ENCODE measurements at places on chromosomes 1 and 21.

- DNase-seq = no peak
Measured at GRCh38 chr1:61162520-61163258, 80.3 kb downstream of the NFIA start.

GRCh38 chr1:88640060-88640459, 44.0 kb upstream of the PKN2 start:
- DNase-seq = no peak

GRCh38 chr1:223712850-223713474, 623 bp downstream of the CAPN2 start:
- peak; percentile 17 for DNase-seq

DNA sequence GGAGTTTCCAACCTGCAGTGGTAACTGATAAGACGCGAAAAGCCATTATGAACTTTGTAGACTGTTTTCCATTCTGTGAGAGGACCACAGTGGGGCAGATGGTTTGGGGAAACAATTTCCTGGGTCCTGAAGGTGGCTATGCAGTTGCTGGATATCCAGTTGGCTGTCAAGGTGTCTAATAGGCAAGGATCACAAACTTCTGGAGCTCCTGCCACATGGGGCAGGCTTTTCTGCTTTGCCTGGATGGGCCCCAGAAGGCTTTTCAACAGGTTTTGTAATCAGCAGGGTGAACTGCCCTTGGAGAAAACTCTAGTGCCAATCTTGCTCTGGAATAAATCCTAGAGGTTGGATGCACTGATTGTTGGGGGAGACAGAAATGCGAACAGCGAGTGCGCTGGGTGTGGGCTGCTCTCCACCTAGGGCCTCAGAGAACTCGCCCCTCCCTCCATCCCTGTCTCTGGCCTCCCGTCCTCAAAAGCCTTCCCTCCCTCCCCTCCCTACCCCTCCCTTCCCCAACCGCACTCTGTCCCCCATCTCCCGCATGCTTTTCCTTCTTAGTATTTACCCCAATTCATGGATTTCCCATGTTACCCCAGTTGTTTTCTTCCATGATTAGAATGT, 210.3 kb upstream of the USP24 start:
- DNase-seq = no peak

- no peak for DNase-seq
Measured at GRCh38 chr21:45788198-45788597, 144.7 kb downstream of the PCBP3 start.

GRCh38 chr1:95126846-95127245, 9.7 kb downstream of the TLCD4 start:
- no peak for DNase-seq

- DNase-seq = no peak
Measured at GRCh38 chr1:247212627-247213617, 41.1 kb upstream of the ZNF124 start.

DNA sequence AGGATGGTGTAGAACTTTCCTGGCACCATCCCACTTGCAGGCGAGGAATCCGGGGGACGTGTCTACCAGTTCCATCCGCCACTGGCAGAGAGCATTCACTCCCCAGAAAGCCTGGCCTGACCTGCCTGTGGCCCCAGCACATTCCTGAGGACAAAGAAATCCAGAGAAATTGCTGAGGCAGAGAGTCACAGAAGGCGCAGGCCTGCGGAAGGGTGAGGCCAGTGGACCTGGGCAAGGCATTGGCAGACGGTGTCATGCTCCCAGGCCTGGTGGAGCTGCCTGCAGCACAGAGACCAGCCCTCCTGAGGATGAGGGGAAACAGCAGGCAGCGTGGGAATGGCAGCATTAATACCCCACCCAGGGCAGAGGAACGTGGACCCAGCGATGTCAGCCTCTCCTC, 81.2 kb upstream of the F3 start:
- DNase-seq = no peak

- peak; percentile 9 for DNase-seq
Measured at GRCh38 chr1:48202030-48202752, 20.3 kb upstream of the SLC5A9 start.

- DNase-seq = no peak
Measured at GRCh38 chr1:1988061-1988945, 15.3 kb downstream of the CFAP74 start.

GRCh38 chr21:41422546-41423304, 3.3 kb upstream of the MX1 start:
- no peak for DNase-seq

DNA sequence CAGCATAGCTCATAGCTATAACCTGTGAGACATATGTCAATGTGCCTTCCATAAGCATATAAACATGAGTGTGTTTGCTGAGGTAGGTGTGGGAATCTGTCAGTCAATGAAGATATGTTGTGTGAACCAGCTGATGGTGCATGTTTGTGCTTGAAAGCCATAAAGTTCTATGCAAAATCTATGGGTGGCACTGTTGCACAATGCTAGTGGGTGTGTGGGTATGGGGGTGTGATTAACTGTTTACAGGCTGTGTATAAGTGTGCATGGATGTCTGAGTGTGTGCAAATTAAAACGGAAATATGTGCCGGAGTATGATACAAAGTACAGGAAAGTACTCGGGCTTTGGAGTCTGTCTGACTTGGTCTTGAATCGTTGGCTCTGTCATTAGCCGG, 1.0 kb upstream of the ATP2B4 start:
- DNase-seq = peak; percentile 32

DNA sequence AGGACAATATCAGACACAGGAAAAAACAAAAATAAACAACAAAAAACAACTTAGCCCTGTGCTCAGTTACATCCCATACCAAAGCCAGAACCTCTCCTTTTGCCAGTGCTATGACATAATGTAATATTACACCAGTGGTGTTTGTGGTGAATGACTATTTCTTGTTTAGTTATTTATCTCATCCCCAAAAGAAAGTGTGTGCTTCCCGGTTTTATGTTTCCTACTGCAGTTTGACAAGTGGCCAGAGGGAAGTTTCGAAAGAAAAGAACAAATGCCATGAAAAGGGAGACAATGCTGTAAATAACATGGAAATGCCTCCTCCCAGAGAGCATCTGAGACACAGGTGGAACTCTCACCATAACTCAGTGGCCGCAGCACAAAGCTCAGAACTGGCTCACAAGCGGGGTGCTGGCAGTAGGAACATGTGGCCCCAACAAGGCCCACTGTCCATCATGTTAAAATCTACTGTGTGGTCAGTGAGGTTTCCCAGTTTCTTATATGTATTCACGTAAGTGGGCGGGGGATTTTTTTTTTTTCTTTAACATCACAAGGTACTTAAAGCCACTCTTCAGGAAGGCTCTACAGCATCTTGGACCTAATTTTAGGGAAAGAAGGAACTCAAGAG, 158.2 kb downstream of the BARHL2 start:
- DNase-seq = no peak

GRCh38 chr1:37931102-37931360, 15.8 kb downstream of the INPP5B start:
- DNase-seq = no peak

GRCh38 chr1:21855257-21856096, 43.4 kb downstream of the LDLRAD2 start:
- no peak for DNase-seq

DNA sequence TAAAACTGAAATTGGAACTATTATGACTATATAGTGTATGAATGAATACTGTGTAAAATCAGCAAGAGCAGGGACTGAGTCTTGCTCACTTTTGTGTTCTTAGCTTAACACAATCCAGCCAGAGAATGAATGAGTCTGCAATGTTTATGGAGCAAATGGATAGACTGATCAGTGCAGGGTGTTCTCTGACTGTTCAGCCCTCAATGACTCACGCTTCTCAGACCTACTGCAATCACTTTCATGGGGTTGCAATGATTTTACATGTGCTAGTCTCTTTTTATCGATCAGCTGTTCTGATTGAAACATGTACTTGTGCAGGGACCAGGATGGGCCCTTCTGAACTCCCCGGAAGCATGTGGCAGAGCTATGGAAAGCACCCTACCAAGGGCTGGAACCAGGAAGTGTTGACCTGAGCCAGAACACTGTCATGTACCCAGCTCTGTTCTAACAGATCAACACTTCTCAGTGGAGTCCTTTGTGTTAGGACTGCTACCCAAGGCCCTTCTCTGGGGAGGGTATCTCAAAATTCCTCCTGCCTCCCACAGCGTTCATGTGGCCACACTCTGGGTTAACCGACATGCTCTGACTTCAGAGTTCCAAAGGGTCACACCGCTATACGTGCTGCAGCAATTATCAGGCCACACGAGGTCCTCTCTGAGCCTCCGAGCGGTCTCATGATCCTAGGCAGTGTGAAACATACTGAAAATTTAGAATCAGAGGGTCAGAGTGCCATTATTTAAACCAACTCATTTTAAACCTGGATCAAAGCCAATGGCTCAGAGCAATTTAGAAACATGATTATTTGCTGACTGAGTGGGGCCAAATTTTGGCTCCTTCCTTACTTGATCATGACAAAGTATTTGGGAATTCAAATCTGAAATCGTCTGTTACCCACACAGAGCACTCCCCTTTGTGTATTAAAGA, 35.2 kb downstream of the GRIK1 start:
- no peak for DNase-seq

- peak; percentile 20 for DNase-seq
Measured at GRCh38 chr1:234980645-234981396, 147.8 kb downstream of the TOMM20 start.

GRCh38 chr1:110572751-110573150, 33.4 kb downstream of the KCNA2 start:
- DNase-seq = no peak

DNA sequence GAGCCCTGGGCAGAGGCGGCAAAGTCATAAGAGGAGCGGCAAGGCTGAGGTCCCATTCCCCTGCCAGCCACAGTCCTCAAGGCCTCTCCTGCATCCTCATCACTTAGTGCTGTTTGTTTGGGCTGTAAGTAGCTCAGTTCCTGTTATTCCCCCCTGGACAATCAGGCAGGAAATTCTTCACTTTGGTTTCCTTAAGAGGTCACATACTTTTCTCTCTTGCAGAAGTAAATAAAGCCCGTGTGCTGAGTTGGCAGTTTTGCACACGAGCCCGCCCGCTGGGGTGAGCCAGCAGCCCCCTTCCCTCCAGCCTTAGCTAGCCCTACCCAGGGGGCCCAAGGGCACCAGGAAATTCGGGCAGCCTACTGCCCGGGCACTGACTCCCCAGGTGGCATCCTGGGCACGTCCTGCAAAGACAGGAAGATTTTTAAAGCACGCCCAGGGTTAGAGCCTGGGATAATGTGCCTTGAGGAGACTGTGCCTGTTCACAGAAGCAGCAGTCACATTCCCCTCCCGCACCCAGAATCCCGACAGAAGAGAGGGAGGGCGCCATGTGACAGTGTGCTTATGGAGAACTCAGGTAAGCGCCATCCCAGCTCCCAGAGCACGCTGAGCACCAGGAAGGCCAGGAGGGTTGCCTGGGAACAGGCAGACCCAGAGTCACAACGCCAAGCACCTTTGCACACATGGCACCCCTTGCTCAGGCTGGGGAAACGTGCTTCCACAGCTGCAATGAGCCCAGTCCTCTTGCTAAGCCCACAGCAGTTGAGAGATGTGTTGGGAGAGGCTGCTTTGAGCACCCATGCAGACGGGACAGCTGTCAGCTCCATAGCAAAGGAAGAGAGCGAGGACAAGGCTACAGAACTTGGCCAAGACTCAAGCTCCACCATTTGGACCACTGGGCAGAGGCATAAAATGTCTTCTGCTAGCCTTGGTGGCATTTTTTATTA, 144.5 kb upstream of the TMEM51 start:
- no peak for DNase-seq

DNA sequence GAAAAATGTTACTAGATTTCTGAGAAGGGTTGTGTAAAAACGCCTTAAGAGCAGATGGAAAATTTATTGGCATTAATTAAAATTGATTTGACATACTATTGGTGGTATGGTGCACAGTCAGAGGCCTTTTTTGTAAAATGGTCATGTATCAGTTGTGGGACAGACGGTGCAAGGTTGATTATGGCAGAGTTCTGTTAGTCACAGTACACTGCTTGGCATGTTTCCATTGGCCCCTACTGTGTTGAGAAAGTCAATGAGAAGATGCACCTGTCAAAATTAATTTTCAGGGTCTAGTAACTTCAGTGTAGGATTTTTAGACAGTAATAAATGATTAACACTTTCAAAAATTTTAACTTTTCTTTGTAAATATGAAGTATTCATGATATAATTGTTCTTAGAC, 4.4 kb downstream of the B3GALT2 start:
- no peak for DNase-seq

GRCh38 chr1:178337091-178337706, 159.6 kb downstream of the CLEC20A start:
- DNase-seq = no peak

GRCh38 chr1:246302711-246303317, 204.3 kb downstream of the SMYD3 start:
- no peak for DNase-seq

- no peak for DNase-seq
Measured at GRCh38 chr1:12634696-12635202, 9.1 kb upstream of the AADACL4 start.

DNA sequence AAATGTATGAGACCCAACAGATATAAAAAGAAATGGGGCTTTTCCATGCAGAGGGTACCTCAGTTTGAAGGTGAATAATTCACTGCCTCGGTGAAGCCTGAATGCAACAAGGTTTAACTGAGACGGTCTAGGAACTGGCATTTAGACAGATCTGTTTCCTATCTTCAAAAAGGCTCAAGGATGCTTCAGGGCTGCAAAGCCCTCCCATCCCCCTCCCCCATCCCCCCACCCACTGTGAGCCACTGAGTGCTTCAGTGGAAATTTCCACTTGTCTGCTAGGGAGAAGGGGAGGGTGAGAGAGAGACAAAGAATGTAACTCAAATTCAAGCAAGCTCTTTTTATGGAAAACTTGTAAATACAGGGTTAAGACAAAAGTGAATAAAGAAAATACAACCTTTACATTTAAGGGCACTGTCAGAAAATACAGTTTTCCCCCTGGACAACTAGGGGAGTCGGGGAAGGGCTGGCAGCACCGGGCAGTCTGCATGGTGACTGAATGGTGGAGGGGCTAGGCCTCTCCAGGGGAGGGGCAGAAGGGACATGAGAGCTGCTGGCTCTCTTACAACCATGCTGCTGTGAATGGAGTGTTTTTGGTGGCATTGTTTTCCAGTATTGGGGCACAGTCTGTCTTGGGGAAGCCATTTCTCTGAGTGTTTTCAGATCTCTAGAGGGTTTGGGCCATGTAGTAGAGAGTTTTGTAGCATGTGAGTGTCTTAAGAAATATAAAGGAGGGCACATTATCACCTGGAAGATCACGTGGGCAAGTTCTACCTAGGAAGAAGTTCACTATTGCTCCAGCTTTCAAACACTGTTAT, 56.7 kb downstream of the MRPS6 start:
- no peak for DNase-seq

DNA sequence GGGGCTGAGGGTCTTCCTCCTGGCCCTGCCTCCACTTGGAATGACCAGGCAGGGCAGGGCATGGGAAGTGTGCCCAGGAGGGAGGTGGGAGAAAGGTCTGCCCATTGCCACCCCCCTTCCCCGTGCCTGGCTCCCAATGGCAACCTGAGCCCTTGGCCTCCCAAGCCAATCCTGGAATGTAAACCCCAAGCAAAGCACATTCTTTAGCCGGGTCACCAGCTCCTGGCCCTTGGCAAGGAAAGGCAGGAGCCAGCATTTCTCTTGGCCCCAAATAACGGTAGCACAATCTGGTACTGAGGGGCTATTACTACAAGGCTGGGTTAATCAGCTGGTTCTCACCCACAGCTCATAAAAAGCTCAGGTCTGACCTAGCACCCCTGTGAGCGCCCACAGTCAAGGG, 6.9 kb upstream of the NUAK2 start:
- no peak for DNase-seq
